ENCODE measurements at places on chromosomes 12 and 14.

GRCh38 chr12:49236423-49236822, 28.5 kb upstream of the TUBA1C start:
- no peak for DNase-seq

- no peak for DNase-seq
Observed at GRCh38 chr12:76762601-76762980, 1.3 kb upstream of the ZDHHC17 start.

GRCh38 chr12:102349079-102349478, 131.3 kb downstream of the IGF1 start:
- DNase-seq, result no peak

DNA sequence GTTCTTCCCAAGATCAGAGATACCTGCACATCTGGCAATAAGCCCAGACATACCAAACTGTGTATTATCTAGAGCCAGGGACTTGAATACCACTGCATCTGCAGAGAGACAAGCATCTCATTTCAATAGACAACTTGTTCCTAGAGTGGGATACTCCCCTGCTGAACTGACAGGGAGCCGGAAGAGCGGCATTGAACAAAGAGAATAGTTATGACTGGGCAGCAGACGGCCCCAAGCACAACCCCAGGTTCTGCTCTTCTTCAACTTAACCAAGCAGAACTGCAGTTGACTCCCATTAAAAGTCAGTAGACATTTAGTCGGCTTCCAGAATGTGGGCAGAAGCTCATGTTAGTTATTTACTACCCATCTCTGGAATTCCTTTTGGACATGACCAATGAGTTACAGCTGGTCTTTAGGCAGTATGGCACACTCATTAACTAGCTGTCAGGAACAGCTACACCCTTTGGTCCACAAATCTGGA, 112.9 kb downstream of the HMGA2 start:
- DNase-seq, result no peak

GRCh38 chr12:108922918-108923317, 43.0 kb downstream of the DAO start:
- no peak for DNase-seq

- no peak for DNase-seq
Observed at GRCh38 chr12:78866518-78866917, 1.9 kb downstream of the SYT1 start.

- DNase-seq, result no peak
Observed at GRCh38 chr12:49456131-49456679, 82.6 kb upstream of the KCNH3 start.

DNA sequence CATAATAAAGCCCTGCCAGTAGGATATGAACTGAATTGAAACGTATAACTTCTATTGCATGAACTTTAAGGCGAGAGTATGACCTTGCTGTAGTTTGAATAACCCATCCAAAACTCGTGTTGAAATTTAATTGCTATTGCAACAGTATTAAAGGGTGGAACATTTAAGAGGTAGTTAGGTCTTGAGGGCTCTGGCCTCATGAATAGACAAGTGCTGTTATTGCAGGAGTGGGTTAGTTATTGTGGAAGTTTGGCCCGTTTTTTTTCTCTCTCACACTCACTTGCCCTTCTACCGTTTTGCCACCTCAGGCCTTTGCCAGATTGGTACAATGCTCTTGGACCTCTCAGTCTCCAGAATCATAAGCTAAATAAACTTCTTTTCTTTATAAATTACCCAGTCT, 473.7 kb upstream of the SYT1 start:
- no peak for DNase-seq

- DNase-seq, result no peak
Observed at GRCh38 chr14:75531256-75531655, 9.0 kb downstream of the BATF start.

- no peak for DNase-seq
Observed at GRCh38 chr14:92897922-92898565, 24.9 kb upstream of the CHGA start.

All from coronary artery (tissue), 2 donors.